Hematopoietic multipotent progenitor cell treated with erythropoietin and hydrocortisone succinate and interleukin-3 and kit ligand, for 15 days (in vitro differentiated cells): ENCODE measurements at places on chromosomes 7 and 10.

- no peak for DNase-seq
These were observed 64.7 kb downstream of the TPK1 start for GRCh38 chr7:144771174-144771573.

DNA sequence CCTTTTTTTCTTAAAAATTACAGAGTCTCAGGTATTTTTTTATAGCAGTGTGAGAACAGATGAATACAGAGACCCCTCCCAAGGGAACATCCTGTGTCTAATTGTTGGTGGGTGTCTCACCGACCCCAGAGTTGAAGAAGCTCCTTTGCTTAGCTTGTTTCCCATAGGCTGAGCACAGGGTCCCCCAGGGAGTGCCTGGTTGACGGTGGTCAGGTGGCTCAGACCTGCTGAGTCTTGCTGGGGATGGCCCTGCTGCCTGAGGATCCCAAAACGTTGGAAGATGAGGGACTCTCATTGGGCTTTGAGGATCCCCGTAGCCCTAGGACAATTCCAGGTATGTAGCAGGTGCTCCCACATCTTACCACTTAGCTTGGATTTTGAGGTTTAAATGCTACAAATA lies 19.5 kb downstream of the SCART1 start:
- DNase-seq = no peak

- DNase-seq = peak; percentile 68
These were observed 591 bp downstream of the UBE2H start for GRCh38 chr7:129952086-129952652.

DNA sequence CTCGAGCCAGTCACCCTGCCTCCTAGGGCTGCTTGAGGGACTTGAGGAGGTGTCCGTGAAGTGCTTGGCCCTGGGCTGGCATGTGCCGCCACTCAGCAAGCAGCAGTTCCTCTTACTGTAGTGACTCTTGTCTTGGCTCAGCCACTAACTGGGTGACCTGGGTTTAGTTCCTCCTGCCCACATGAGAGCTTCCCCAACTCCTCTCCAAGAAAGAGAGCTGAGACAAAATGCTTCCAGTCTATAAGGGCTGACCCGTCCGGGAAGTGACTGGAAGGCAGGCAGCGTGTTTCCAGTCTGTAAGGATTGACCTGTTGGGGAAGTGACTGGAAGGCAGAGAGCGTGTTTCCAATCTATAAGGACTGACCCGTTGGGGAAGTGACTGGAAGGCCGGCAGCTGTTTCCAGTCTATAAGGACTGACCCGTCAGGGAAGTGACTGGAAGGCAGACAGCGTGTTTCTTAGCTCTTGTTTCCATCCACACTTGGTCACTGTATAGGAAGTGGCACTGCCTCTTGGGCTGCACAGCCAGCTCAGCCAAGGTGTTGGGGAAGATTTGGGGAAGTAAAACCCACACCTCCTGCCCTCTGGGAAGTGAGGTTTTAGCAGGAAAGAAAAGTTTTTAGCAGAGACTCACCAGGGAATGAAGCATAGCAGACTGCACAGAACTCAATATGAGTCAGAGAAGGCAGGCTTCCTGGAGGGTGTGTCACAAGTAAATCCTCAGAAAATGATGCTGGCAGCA lies 53.3 kb upstream of the PPIF start:
- DNase-seq = no peak

GRCh38 chr7:7909376-7909775 lies 59.2 kb upstream of the GLCCI1 start:
- no peak for DNase-seq

GRCh38 chr7:44463169-44463808 lies 27.2 kb downstream of the NUDCD3 start:
- DNase-seq = no peak

GRCh38 chr10:76883596-76883995 lies 754.0 kb downstream of the KCNMA1 start:
- DNase-seq = no peak

GRCh38 chr10:87656431-87657072 lies 3.1 kb upstream of the PAPSS2 start:
- peak; percentile 65 for DNase-seq

DNA sequence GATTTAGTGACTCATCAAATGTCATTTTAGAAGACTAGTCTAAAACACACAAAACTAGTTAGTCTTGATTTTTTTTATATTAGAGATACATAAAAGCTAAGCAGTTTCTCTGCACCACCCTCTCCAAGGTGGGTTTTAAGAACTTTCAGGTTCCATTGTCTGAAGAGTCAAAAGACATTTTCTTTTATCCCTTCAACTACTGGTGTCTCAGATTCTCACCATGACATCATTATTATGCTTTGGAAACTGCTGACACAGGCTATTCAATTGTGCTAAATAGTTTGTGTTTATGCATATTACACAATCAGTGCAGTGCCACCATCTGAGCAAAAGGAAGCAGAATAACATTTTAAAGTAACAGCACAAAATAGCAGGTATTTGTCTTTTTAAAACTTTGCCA lies 52.2 kb downstream of the IGF2BP3 start:
- DNase-seq = no peak

DNA sequence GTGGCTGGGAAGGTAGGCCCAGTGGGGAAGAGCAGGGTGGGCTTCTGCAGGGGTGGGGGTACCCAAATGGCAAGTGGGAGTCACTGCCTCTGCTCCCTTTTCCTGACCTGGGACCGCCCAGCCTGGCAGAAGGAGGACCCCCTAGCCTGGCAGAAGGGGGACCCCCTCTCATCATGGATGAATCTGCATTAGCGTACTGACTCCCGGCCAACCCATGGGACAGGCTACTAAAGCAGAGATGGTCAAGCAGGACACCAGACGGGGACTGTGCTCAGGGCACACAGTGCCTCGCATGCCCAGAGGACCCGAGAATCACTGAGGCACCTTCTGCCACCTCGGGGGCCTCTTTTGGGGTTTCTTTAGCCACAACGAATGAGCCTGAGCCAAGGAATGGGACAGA lies 577.5 kb downstream of the GLRX3 start:
- DNase-seq = no peak

DNA sequence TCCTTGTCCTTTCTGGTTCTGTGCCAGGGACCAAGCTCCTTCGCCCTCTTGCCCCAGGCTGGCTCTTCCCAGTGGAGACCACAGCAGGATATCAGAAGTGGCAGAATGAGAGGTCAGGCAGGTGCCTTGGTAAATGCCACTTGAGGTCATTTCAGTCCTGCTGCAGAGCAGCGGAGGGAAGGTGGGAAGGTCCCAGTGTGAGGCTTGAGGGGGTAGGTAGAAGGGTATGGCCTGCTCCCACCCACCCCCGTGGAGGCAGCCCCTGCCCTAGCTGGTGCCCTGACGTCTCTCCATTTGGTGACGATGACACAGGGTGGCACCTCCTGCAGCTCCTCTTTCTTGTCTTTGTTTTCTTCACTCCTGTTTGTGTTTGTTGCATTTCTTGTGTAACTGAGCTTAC lies 538.8 kb downstream of the TCERG1L start:
- no peak for DNase-seq

DNA sequence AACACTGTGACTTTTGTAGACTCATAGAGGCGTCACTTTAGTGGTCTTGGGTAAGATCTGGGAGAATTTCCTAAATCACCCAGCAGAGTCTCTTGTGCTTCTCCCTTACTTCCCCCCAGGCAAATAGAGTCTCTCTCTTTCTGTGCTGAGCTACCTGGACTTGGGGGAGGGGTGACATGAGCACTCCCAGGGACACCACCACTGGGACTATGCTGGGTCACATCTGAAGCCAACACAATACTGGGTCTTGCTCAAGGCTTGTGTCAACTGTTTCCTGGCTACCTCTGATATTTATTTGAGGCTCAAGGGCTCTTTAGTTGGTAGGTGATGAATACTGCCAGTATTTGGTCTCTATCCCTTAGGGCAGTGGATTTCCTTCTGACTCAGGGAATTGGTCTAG lies 214.6 kb upstream of the TPK1 start:
- DNase-seq = no peak

GRCh38 chr7:47458057-47458456 lies 123.9 kb downstream of the TNS3 start:
- no peak for DNase-seq

DNA sequence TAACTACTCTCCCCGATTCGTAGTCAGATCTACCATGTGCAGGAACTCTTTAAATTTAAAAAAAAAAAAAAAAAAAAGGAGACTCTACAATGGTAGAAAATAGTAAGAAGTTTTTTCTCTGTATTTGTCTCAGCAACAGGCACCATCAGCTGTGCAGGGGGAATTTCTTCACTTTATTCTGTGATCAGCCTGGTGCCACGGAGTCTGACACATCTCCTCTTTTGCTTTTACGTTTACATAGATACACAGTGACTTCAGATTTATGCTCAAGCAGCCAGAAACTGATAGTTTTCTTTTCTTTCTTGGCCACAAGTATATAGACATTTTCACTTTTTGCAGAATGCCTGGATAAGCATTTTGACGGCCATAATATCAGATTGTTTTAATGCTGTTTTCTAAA lies 190.6 kb upstream of the AKR1E2 start:
- DNase-seq = no peak

- no peak for DNase-seq
These were observed 140.1 kb downstream of the ITGA8 start for GRCh38 chr10:15579605-15580004.

DNA sequence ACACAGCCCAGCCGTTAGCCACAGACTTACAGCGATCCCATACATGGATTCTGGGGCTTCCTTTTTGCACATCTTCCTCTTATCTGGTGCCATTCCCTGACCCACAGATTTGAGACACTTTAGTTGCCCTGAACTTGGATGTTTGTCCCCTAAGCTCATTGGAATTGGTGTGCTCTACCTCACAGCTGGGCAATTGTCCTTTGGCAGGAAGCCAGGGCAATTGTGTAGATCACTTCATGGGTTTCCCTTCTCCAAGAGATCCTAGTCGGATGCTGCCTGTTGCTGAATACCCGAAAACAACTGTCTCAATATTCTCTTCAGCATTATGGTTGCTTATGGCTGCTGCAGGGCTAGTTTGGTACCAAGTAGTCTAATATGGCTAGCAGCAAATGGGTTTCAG lies 470.7 kb upstream of the MKI67 start:
- no peak for DNase-seq

GRCh38 chr10:102675666-102676533 lies 31.6 kb downstream of the TRIM8 start:
- no peak for DNase-seq

GRCh38 chr10:105253515-105254212 lies 612.6 kb downstream of the SORCS3 start:
- DNase-seq = no peak

DNA sequence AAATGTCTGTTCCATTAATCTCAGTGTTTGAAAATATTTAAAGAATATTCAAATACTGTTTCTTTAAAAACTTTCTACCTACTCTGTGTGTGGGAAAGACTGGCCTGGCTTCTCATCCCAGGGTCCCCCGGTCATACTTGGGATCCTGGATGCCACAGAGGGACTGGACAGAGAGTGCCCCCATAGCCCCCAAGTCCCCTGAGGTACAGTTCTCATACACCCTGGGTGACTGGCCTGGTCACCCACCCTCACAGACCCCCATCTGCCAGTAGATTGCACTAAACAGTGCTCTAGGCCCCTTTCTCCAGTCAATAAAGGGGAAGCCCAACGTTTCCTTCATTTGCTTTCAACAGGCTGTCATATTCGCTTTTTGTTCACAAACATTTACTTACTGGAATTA lies 3.0 kb downstream of the TMEM273 start:
- DNase-seq = no peak

GRCh38 chr7:140734096-140734495 lies 37.6 kb downstream of the NDUFB2 start:
- DNase-seq = no peak

DNA sequence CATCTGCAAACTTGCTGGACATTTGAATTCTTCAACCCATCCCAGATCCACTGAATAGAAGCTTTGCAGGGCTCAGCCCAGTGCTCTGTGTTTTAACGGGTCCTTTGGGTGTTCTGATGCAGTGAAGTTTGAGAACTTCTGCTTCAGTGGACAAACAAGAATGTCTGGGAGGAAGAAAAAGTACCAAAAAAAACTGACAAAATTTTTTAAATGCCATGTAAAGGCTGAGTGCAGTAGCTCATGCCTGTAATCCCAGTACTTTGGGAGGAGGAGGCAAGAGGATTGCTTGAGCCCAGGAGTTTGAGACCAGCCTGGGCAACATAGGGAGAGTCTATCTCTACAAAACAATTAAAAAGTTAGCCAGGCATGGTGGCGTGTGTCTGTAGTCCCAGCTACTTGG lies 51.8 kb upstream of the FRMD4A start:
- no peak for DNase-seq

GRCh38 chr7:53315981-53316380 lies 280.5 kb downstream of the POM121L12 start:
- DNase-seq = no peak
